ENCODE measurements at places on chromosomes 1 and 21. TPM values are rescaled to one million over a fixed set of nuclear protein-coding genes. Genes with fewer than 3 reads are reported as not detected.

ASH1L gene
- 43.7 TPM for total RNA-seq

PIP5K1A gene
- 69.8 TPM for total RNA-seq

CFAP107 gene
- total RNA-seq, result 2.7 TPM

KCNN3 gene
- total RNA-seq, result 0.45 TPM

PCSK9 gene
- total RNA-seq, result 9.5 TPM

DNA sequence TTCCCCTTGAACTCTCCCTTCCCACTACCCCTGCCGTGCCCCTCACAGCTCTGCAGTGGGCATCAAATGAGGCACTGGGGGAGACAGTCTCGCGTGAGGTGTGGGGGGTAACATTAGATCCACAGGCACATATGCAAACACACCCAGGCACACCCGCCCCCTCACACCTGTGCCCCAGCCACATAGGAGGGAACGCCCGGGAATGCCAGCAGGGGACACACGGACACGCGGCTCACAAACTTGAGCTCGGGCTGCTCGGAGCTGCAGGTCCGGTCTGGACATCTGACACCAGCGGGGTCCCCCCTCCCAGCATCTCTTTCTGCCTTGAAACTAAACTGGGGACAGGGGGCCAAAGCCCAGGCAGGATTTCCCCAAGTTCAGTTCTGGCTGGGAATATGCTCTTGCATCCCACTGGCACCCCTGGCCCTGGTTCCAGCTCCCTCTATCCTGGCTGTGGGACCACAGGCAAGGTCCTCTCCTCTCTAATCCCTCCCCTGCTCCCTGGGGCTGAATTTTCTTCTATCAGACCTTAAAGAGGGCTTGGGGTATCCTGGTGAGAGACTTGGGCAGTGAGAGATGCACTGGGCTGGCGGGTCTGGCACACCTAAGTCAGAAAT lies 30.6 kb downstream of the CDCP2 start:
- no peak overlapping the region for H3K27ac ChIP-seq
- peaks cover 20% of the 10 kb centered on the region for H3K4me1 ChIP-seq
- DNase-seq, result no peak
- H3K4me3 ChIP-seq, result peak overlapping the region; percentile 81
- H3K27me3 ChIP-seq, result peaks cover 8% of the 10 kb centered on the region
- H3K36me3 ChIP-seq, result no peaks in the 10 kb centered on the region

DNA sequence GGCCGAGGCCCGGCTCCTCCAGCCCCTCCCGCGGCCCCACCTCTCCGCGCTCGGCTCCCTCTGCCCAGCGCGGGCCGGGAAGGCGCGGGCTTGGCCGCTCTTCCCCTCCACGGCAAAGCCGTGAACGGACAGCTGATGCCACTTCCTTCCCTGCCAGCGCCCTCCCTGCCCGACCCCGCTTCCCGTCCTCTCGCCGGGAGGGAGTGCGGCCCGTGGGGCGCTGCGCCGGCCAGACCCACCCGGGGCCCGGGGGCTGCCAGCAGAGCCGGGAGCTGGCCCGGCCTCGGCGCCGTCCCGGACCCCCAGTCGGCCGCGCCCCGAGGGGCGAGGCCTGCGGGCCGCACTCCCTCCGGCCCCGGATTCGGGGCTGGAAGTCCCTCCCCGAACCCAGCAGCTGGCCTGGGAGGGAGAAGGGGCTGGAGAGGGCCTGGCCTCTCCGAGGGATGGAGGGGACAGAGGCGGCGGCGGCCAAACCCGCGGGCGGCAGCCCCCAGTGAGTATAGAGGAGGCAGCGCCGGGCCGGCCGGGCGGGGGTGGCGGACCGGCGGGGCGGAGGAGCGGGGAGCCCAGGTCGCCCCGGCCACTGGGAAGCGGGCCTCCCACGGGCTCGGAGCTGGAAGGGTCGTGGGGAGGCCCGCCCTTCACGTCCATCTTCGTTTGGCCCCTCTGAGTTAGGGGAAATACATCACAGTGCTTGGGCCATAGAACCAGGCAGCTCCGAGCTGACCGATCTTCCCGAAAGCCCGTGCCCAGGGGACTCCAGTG lies at the start of gene KIAA1614:
TSS of gene KIAA1614 (plus strand) at position 97 of the 765 bp plus-strand sequence. CDS start at position 444, 347 bp downstream.
- no peaks in the 10 kb centered on the region for H3K36me3 ChIP-seq
- H3K4me1 ChIP-seq, result peaks cover 22% of the 10 kb centered on the region
- no peak for DNase-seq
- peak within 1 kb of the TSS; percentile 87 for H3K4me3 ChIP-seq
- H3K27me3 ChIP-seq, result peaks cover 35% of the 10 kb centered on the region

- H3K36me3 ChIP-seq, result no peaks in the 10 kb centered on the region
- no peak overlapping the region for H3K4me3 ChIP-seq
- no peak overlapping the region for H3K27ac ChIP-seq
- no peaks in the 10 kb centered on the region for H3K4me1 ChIP-seq
These were observed 84.7 kb downstream of the LHX9 start for GRCh38 chr1:198001776-198002408.

- no peak for DNase-seq
- H3K4me3 ChIP-seq, result no peak overlapping the region
- H3K27me3 ChIP-seq, result peaks cover 4% of the 10 kb centered on the region
- H3K4me1 ChIP-seq, result no peaks in the 10 kb centered on the region
- no peaks in the 10 kb centered on the region for H3K36me3 ChIP-seq
These were observed 55.1 kb downstream of the DISP3 start for GRCh38 chr1:11533790-11534787.

- peaks cover 16% of the 10 kb centered on the region for H3K4me1 ChIP-seq
- H3K27me3 ChIP-seq, result no peaks in the 10 kb centered on the region
- H3K27ac ChIP-seq, result no peak overlapping the region
- DNase-seq, result no peak
These were observed 47.9 kb downstream of the SLC66A1 start for GRCh38 chr1:19360016-19360415.

- DNase-seq, result no peak
- H3K27ac ChIP-seq, result no peak overlapping the region
- H3K36me3 ChIP-seq, result no peaks in the 10 kb centered on the region
- no peaks in the 10 kb centered on the region for H3K4me1 ChIP-seq
- no peak overlapping the region for H3K4me3 ChIP-seq
- H3K27me3 ChIP-seq, result no peaks in the 10 kb centered on the region
These were observed 11.8 kb downstream of the LY9 start for GRCh38 chr1:160807738-160808137.

- DNase-seq, result no peak
- H3K36me3 ChIP-seq, result no peaks in the 10 kb centered on the region
- H3K27ac ChIP-seq, result no peak overlapping the region
- H3K4me1 ChIP-seq, result peaks cover 5% of the 10 kb centered on the region
These were observed 89.3 kb upstream of the SGIP1 start for GRCh38 chr1:66444438-66445265.

GRCh38 chr1:30765556-30766434 lies 8.2 kb upstream of the LAPTM5 start:
- no peak overlapping the region for H3K27ac ChIP-seq
- H3K36me3 ChIP-seq, result no peaks in the 10 kb centered on the region
- H3K27me3 ChIP-seq, result no peaks in the 10 kb centered on the region
- no peak overlapping the region for H3K4me3 ChIP-seq

DNA sequence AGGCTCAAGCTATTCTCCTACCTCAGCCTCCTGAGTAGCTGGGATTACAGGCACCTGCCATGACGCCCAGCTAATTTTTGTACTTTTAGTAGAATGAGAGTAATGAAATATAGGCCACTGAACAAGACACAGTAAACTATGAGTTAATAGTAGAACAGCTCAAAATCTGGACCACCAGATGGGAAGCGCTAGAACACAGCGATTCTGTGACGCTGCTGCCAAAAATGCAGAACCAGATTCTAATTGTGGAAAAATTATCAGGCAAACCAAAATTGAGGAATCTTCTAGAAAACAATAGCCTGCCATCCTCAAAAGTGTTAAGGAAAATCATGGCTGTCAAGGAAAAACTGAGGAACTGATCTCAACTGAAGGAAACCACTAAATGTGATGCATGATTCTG lies 111.4 kb upstream of the TIAM1 start:
- H3K27me3 ChIP-seq, result no peaks in the 10 kb centered on the region
- H3K36me3 ChIP-seq, result peaks cover 9% of the 10 kb centered on the region
- H3K27ac ChIP-seq, result no peak overlapping the region
- H3K4me3 ChIP-seq, result no peak overlapping the region
- DNase-seq, result no peak

DNA sequence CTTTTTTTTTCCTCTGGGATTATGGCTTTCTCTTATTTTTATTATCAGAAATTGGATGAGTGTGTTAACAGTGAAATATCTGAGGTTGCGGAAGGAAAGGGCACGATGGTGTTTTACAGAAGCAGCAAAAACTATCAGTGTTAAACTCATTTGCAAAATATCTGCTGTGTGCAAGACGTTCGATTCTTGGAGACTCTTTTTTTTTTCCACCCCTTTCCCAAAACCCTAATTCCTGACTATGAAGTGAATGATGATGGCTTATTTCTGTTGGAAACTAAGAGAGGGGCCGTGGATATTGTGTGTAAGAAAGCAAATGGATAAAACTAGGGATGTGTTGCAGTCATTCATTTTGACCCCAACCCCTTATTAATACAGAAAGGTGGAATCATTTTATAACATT lies 677 bp downstream of the NCAM2 start:
- DNase-seq, result no peak
- peak overlapping the region; percentile 83 for H3K27ac ChIP-seq
- peaks cover 4% of the 10 kb centered on the region for H3K4me1 ChIP-seq
- H3K36me3 ChIP-seq, result no peaks in the 10 kb centered on the region

- peak overlapping the region; percentile 40 for H3K4me3 ChIP-seq
- H3K27ac ChIP-seq, result no peak overlapping the region
- no peak for DNase-seq
- peaks cover 15% of the 10 kb centered on the region for H3K27me3 ChIP-seq
These were observed 7.5 kb downstream of the MX2 start for GRCh38 chr21:41369105-41369919.

All from type B pancreatic cell (in vitro differentiated cells).